HEK293T (cell line): ENCODE measurements at places on chromosomes 6 and 20.

GRCh38 chr6:32627831-32628230 lies 9.4 kb upstream of the HLA-DQA1 start:
- DNase-seq: peak; percentile 47

DNA sequence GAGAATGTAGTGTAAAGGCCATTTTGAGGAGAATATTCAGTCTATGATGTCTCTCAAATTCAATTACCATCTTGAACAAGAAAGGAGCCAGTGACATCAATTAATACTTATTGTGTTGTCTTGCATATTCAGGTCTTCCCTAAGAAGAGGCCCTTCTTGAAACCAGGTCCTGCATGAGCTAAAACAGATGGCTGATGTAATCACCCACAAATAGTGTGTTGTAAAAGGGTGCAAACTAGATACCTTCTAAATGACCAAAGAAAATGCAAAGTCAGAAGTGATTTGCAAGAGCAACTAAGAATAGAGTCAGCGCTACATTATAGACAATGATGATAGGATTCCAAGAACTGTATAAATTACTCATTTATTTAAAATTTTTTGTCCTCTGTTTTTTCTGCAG lies 97.0 kb downstream of the BTBD3 start:
- DNase-seq: no peak

DNA sequence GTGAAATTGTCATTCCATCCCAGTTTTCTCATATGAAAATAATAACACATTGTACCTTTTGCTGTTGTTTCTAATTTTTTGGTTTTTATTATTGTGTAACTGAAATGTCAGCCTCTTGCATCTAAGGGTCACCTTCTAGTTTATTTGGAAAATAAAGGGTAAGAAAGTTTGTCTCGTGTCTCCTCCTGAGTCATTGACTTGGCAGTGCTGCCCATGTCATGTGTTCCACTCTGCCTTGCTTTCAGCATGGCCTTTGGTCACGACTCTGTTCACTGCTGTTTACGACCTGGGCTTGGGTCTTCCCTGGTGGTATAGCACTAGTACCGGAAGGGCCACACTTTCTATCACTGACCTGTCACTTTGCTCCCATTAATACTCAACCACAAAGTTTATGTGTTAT lies 171.4 kb upstream of the RSPO3 start:
- DNase-seq: no peak

DNA sequence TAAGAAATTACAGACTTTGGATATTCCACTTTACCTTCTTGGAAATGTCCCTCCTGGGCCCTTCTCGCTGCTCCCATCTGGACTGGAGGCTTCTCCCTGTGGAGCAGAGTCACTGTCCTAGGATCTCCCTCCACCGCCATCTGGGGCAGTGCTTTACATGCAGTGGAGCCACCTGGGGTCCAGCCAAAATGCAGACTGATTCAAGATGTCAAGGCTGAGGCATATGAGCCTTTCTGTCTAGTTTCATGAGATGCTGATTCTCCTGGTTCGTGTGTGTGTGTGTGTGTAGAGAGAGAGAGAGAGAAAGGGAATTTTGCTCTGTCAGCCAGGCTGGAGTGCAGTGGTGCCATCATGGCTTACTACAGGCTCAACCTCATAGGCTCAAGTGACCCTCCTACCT lies 14.9 kb downstream of the MICA start:
- DNase-seq: no peak

DNA sequence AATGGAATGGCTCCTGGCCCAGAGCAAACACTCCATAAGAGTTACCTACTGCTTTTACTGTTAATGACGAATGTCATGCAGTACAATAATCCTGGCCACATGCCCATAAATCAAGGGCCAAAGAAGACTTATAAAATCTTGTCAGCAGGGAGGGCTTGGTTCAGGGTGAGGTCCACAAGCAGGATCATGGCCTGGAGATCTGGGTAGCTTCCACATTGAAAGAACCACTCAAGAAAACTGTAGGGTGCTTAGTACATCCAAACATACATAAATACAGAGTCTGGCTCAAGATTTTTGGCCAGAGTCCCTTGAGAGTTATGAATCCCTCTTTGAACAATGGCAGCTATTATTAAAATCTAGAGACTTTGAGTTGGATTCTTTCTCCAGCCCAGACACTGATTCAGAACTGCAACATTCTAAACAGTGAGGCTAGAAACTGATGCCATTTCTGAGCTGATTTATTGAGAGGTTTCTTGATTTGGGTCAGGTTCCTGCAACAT lies 188.7 kb downstream of the CDC5L start:
- no peak for DNase-seq

DNA sequence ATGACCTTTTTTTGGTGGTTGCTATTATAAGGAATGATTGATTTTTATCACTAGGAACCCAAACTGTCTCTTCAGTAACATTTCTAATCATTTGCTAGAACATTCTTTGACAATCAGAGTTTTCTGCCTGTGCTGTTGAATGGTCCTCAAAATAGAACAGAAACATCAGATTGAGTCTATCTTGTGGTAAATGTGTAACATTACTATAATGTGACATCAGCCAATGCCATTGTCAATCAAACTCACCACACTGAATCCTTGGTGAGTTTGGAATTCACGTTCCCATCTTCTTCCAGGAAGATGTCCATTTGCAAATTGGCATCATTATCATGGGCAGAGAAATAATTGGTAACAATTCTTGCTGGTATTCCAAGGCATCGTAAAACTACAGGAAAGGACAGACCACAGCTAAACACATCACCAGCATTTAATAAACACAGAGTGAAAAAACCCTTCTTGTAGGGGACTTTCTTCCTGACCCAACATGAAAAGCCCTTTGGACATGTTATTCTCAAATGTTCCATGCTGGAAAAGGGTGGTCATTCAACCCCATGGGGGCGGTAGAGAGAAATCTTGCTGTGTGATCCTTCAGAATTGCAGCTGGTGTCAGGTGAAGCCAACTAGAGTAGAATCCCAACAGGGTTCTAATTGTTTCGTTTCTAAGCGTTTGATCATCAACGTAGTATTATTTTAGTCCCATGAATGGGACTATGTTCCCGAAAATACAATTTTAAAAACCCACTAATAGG lies 98.5 kb downstream of the F13A1 start:
- peak; percentile 37 for DNase-seq

DNA sequence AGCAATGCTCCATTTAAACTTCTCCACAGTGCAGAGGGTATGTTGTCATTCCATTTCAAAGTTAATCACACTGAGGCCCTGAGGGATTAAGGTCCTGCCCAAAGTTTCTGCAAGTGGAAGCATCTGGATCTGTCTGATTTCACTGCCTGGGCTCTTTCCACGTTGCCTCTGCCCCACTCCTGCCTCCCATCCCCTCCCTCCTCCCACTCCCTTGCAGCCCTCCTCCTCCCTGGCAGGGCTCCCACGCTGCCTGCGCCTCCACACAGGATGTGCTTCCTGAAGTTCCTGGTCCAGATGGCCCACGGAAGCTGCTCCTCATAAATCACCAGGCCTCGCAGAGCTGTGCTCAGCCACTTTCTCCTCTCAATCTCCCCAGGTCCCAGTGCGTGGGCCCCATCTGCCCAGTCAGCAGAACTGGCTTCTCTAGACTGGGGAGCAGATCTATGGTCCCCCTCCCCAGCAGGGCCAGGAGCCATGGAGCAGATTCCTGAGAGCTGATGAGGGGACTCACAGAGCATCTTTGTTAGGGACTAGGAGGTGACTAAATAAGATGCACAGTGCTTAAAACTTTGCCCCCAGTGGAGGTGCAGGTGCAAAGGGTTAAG lies 65.4 kb upstream of the MAFB start:
- no peak for DNase-seq

GRCh38 chr6:128509709-128510108 lies 10.7 kb downstream of the PTPRK start:
- DNase-seq: no peak

DNA sequence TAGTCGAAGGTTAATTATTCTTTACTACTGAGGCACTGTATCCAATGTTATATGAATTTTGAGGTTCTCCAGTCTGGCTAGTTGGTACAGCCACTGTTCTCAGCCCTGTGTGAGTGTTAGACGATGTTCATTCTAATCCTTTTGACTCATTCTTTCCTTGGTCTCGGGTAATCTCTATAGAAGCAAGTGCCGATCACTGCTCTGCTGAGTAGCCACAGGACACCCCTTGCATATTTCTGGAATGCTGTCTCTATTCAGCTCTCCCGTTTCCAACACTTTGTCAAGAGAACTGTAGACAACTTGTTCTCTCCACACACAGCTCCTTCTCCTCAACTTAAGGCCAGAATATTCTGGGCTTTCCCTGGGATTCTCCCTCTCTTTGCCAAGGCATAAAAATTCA lies 42.4 kb upstream of the PLCB1 start:
- no peak for DNase-seq

- peak; percentile 55 for DNase-seq
These were observed 28.5 kb downstream of the C6orf15 start for GRCh38 chr6:31083742-31084354.

GRCh38 chr6:31114970-31115849 lies 610 bp downstream of the PSORS1C1 start:
- no peak for DNase-seq

- no peak for DNase-seq
These were observed 312.4 kb downstream of the CDKAL1 start for GRCh38 chr6:20846602-20847028.

- DNase-seq: no peak
These were observed 66.3 kb downstream of the ATXN1 start for GRCh38 chr6:16694781-16695578.

DNA sequence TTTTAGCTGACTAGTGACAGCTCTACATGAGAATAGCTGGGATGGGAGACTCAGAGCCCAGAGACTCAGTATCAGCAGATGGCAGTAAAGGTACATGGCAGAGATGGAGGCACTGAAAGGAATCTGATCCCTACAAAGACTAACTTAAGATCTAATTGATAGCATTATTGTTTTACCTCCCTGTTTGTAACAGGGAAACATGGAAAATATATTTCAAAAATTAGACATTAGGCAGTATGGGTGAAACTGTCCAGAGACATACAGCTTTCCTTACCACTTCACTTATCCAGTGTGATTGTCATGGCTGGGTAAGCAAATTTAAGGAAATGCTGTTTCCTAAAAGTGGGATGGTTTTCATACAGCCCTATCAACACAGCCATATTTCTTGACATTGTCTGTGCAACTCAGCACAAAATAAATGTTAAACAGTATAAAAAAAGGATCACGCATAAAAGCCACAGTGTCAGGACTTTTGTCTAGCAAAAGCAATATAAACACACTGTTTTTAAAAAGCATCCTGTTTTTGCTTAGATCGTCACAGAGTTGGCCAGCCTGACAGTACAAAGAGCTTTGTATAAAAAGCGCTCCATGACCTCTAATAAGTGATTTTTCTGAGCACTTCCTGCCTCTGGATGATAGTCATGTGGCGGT lies 376.9 kb downstream of the PHF3 start:
- DNase-seq: peak; percentile 57

DNA sequence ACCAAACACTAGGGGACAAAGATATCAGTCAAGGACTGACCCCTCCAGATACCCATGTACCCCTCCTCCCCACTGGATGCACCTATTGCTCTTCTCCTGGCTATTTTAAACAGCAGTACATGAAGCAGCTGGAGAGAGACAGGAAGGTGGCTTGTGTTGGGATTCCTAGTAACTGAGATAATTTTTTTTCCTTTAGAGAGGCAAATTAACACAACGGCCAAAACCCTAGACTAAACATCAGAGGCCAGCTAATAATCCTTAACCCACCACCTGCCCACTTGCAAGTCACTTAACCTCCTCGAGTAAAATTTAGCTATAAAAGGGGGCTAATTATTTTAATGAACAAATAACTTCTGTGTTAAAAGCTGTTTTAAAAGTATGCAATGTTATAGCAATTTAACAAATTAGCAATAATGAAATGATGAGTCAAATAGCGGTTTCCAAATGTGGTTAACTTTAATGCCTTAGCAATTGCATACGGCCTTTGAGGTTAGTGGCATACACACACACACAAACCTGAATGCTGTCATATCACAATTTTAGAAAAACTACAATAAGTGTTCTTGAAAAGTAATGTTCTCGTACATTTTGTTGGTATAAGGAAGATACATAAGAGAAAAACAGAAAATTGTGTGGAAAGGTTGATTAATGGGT lies 151.7 kb downstream of the FRK start:
- DNase-seq: no peak

DNA sequence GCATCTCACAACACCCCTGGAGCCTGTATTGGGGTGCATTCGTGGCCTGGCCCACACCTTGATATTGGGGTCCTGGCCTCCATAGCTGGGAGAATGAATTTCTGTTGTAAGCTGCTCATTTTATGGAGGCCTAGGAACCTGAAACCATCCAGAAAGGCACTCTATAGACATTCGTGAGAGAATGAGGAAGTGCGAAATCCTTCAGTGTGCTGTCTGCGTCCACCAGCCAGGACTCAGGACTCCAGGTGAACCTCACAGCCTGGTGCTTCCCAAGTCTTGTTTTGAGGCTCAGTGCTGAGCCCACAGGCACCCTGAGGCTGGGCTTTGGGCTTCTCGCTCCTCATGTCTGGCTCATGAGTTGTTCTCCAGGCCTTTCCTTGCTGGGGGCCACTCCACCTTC lies 11.9 kb upstream of the RBBP8NL start:
- no peak for DNase-seq

GRCh38 chr6:46583721-46584120 lies 68.9 kb downstream of the CYP39A1 start:
- DNase-seq: no peak

GRCh38 chr20:57810511-57811373 lies 100.9 kb upstream of the PMEPA1 start:
- no peak for DNase-seq

DNA sequence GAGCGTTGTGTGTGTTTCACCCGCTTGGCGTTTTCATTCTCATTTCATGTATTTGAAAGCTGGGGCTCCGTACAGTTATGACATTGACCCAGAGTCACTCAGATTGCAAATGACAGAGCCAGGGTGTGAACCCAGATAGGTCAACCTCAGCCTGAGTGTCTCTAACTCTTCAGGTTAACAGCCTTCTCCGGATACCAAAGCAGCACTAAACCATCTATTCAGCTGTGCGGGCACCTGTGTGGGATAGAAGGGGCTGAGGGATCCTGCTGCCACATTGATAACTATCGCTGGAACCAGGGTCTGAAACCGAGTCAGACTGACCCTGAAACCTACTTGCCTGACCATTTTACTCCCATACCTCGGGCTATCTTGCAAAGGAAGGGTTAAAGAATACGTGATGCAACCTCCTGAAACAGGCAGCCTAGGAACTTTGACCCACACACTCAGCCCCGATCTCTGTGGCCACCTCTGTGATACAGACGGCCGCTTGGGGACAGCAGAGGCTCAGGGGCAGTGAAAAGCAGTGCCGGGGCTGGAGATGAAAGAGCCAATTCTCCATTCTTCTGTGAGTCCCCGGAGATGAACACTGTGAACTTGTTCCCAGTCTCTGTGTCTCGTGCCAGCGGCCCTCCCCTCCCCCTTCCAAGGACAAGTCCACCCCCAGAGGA lies 233.5 kb upstream of the QKI start:
- DNase-seq: peak; percentile 72

GRCh38 chr20:46581391-46581790 lies 30.9 kb upstream of the OCSTAMP start:
- no peak for DNase-seq
